Tibial nerve (tissue), 4 donors: ENCODE measurements at places on chromosomes 6 and 20.
A peak's percentile ranks its signal among the peaks of the same experiment; 100 is the strongest.

- H3K4me1 ChIP-seq, result no peaks in the 10 kb centered on the region
- H3K36me3 ChIP-seq, result no peaks in the 10 kb centered on the region
- H3K27me3 ChIP-seq, result no peaks in the 10 kb centered on the region
- no peak for DNase-seq
- H3K4me3 ChIP-seq, result no peak overlapping the region
These were observed 40.0 kb upstream of the ERVFRD-1 start for GRCh38 chr6:11151488-11151887.

DNA sequence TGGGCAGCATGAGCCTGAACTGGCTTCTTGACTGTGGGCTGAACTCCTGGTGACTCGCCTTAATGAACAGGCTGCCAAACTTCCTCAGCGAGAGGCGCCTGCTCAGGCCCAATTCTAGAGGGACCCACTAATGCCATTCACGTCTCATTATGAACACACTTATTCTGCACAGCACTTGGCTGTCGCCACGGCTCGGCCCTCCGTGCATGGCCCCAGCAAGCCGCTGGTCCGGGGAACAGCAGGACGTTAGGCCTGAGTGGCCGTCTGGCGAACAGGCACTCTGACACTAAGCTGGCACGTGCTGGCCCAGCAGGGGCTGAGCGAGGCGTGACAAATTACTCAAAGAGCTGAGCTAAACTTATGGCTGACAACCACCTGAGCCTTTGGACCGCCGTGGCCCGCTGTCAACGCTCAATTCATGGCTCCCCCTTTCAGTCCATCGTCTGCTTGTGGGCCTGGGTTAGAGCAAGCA, 45.9 kb downstream of the INSM1 start:
- H3K36me3 ChIP-seq, result peaks cover 9% of the 10 kb centered on the region
- H3K4me3 ChIP-seq, result no peak overlapping the region
- no peak for DNase-seq

DNA sequence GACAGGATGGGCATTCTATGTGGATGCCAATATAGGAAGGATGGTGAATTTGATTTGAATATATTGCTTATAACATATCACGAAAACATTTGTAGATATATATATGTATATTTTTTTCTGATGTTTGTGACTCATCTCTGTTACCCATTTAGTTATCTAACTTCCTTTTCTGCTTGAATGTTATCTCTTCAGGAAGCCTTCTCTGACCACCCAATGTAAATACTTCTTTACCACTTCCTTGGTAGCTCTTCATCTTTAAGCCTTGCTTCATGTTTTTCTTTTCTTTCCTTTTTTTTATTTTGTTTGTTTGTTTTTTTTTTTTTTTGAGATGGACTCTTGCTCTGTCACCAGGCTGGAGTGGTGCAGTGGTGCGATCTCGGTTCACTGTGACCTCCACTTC, 260.5 kb upstream of the EPHA7 start:
- DNase-seq, result no peak
- H3K4me3 ChIP-seq, result no peak overlapping the region
- H3K27ac ChIP-seq, result no peak overlapping the region
- no peaks in the 10 kb centered on the region for H3K27me3 ChIP-seq
- no peaks in the 10 kb centered on the region for H3K4me1 ChIP-seq

- no peak for DNase-seq
- H3K4me1 ChIP-seq, result peaks cover 25% of the 10 kb centered on the region
- H3K36me3 ChIP-seq, result no peaks in the 10 kb centered on the region
- H3K4me3 ChIP-seq, result no peak overlapping the region
These were observed 3.5 kb upstream of the PLCG1 start for GRCh38 chr20:41133709-41134361.

DNA sequence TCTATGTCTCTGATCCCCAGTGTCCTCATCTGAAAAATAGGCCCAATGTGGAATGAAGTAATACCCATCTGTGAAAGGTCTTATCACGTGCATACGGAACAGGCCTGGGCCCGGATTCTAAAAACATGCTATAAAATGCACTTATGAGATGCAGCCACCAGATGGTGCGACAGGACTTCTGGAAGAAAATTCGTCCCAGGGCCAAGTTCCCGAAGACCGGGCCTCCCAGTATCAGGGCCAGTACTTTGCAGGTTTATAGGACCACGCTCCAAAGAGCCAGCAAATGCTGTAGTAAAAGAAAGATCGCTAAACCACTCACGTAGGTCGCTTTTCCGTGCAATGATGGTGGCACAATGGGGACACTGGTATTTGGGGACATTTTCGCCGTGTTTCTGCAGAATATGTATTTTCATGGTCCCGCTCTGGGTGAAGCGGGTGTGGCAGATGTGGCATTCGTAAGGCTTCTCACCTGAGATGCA, 10.6 kb downstream of the CTCFL start:
- no peak overlapping the region for H3K4me3 ChIP-seq
- H3K4me1 ChIP-seq, result no peaks in the 10 kb centered on the region
- H3K36me3 ChIP-seq, result no peaks in the 10 kb centered on the region
- DNase-seq, result peak; percentile 52
- no peaks in the 10 kb centered on the region for H3K27me3 ChIP-seq

GRCh38 chr6:155313602-155314091, 637 bp downstream of the TFB1M start:
- peak overlapping the region; percentile 71 for H3K4me3 ChIP-seq
- no peak for DNase-seq
- no peaks in the 10 kb centered on the region for H3K36me3 ChIP-seq
- peak overlapping the region; percentile 77 for H3K27ac ChIP-seq
- no peaks in the 10 kb centered on the region for H3K27me3 ChIP-seq
- H3K4me1 ChIP-seq, result peaks cover 16% of the 10 kb centered on the region

DNA sequence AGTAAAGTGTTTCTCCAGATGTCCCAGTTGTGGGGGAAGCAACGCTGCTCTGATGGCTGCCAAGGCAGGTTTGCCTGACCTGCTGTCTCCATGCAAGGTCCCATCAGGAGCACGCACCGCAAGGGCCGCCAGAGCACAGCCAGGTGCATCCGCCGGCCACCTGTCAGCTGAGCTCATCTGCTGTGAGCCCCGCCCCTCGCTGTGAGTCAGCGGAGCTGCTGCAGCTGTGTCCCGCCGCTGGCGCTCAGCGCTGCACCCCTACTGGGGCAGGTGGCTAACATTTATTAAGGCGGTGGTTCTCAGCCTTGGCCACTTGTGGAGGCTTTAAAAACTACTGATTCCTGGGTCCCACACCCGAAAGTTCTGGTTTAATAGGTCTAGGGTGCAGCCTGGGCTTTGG, 225.7 kb downstream of the UST start:
- no peaks in the 10 kb centered on the region for H3K36me3 ChIP-seq
- H3K4me1 ChIP-seq, result peaks cover 15% of the 10 kb centered on the region
- H3K4me3 ChIP-seq, result no peak overlapping the region
- H3K27me3 ChIP-seq, result no peaks in the 10 kb centered on the region

DNA sequence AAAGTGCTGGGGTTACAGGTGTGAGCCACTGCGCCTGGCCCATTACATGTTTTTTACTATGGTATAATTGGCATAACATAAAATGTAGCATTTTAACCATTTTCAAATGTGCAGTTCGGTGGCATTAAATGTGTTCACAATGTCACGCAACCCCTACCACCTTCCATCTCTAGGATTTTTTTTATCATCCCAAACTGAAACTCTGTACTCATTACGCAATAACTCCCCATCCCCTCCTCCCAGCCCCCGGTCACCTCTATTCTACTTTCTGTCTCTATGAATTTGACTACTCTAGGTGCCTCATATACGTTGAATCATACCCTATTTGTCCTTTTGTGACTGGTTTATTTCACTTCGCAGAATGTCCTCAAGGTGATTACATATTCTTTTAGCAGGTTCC, 233.1 kb upstream of the ARID1B start:
- no peak for DNase-seq
- no peak overlapping the region for H3K27ac ChIP-seq
- H3K4me3 ChIP-seq, result no peak overlapping the region
- H3K27me3 ChIP-seq, result no peaks in the 10 kb centered on the region

DNA sequence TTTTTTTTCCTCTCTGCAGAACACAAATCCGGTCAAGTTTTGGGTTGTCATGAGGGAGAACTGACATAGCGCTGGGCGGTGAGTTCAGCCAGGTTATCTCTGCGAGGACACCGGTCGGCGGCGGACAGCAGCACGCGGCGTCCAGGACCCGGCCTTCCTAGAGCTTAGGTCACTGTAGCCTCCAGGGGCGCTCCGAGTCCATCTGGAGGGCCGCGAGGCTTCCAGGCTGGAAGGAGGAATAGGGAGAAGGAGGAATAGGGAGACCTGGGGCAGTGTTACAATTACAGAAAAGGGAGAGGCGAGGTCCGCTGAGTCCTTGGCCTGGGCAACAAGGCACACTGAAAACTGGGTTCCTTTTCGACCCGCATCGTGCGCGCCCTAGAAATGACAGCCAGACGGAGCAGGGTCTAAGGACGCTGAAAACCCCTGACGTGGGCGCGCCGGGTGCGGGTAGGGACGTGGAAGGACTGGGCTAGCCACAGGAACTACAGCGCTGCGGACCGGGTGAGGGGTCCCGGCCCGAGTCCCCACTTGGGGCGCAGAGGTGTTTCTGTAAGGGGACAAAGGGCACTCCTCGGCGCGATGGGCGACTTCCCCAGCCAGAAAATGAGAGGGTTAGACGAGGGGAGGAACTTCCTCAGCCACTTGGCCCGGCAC, 536 bp upstream of the FNDC1 start:
- no peak for DNase-seq
- H3K27ac ChIP-seq, result peak overlapping the region; percentile 60
- peak overlapping the region; percentile 53 for H3K4me3 ChIP-seq
- H3K27me3 ChIP-seq, result peaks cover 51% of the 10 kb centered on the region

GRCh38 chr6:51384736-51385135, 566.1 kb downstream of the TFAP2B start:
- no peak overlapping the region for H3K27ac ChIP-seq
- no peaks in the 10 kb centered on the region for H3K27me3 ChIP-seq
- DNase-seq, result no peak
- H3K4me1 ChIP-seq, result no peaks in the 10 kb centered on the region

DNA sequence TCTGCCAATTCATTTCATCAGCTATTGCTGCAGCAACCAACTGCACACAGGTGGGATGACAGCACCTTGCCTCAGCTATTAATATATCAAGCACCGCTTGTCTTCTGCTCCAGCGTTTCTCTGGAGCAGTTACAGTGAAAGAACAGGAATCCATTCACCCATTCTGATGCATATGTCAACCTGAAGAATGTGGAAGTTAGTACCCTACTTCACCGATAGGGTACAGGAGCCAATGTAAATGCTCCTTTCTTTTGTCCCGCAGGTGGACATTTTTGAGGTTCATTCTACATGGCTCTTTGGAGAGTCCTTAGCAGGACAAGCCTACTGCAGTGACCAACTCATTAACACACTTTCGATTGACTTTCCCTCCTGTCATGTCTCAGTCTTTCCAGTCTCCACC, 139.9 kb upstream of the PRND start:
- H3K4me3 ChIP-seq, result no peak overlapping the region
- H3K36me3 ChIP-seq, result no peaks in the 10 kb centered on the region
- no peaks in the 10 kb centered on the region for H3K4me1 ChIP-seq
- no peak overlapping the region for H3K27ac ChIP-seq
- DNase-seq, result no peak
- no peaks in the 10 kb centered on the region for H3K27me3 ChIP-seq

- H3K27me3 ChIP-seq, result no peaks in the 10 kb centered on the region
- no peak overlapping the region for H3K27ac ChIP-seq
- DNase-seq, result no peak
- no peaks in the 10 kb centered on the region for H3K36me3 ChIP-seq
- no peak overlapping the region for H3K4me3 ChIP-seq
These were observed 152.1 kb upstream of the STMND1 start for GRCh38 chr6:16949716-16950115.

GRCh38 chr6:138410048-138410735, 6.2 kb downstream of the HEBP2 start:
- H3K27me3 ChIP-seq, result no peaks in the 10 kb centered on the region
- H3K4me1 ChIP-seq, result peaks cover 6% of the 10 kb centered on the region
- H3K27ac ChIP-seq, result peak overlapping the region; percentile 22
- peak; percentile 54 for DNase-seq

DNA sequence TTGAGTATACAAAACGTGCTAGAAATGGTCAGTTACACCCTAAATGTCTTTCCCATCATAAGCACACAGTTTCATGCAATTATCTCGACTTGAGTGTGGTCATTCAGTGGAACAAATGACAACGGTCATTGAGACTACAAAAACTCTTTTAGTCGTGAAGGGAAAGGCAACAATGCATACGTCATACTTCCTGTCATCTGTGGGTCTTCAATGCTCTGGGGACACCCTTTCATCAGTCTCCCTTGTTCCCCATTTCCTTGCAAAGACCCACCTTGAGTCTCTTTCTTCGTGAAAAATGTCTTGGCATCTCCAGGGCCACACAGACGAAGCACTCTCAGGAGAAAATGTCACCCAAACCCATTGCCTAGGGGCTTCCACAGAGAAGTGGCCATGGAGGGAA, 238.5 kb downstream of the GMPR start:
- no peaks in the 10 kb centered on the region for H3K36me3 ChIP-seq
- no peak overlapping the region for H3K4me3 ChIP-seq

- no peaks in the 10 kb centered on the region for H3K36me3 ChIP-seq
- H3K27ac ChIP-seq, result no peak overlapping the region
- H3K4me3 ChIP-seq, result no peak overlapping the region
- no peak for DNase-seq
These were observed 27.5 kb downstream of the LAMA5 start for GRCh38 chr20:62339647-62340062.

DNA sequence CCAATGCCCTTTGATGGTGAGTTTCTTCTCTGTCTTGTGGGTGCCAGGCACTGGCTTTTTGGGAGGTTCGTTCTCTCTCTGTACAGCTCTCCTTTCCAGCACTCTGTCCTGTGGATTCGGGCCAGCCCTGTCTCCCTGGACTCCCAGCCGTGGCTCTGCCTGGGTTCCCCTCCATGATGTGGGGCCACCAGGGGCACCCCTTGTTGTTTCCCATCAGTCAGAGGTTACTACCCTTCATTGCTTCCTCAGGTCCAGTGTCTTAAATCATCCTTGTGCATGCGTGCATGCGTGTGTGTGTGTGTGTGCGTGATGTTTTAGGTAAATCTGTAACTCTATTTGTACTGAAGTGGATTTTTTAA, 40.5 kb downstream of the DYNLT1 start:
- H3K36me3 ChIP-seq, result peaks cover 18% of the 10 kb centered on the region
- no peaks in the 10 kb centered on the region for H3K4me1 ChIP-seq
- no peak for DNase-seq
- H3K4me3 ChIP-seq, result no peak overlapping the region

DNA sequence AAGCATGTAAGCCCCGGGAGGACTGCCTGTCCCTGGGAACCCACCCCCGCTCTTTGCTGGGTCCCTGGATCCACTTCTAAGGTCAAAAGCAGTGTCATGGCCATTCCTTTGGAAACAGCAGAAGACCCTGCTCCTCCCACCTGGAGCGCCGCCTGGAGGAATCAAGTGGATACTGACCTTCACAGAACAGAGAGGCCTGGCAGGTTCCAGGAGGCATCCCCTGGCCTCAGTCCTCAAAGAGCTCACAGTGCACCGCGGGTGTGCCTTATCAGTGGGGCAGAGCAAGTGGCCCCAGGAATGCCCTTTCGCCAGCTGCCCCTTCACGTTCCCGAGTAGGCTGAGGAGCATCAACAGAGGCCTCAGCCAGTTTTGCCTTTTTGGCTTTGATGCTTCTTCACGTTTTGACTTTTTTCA, 11.1 kb upstream of the SLC4A11 start:
- peaks cover 9% of the 10 kb centered on the region for H3K36me3 ChIP-seq
- no peaks in the 10 kb centered on the region for H3K4me1 ChIP-seq
- H3K27ac ChIP-seq, result no peak overlapping the region
- no peak for DNase-seq
- peaks cover 8% of the 10 kb centered on the region for H3K27me3 ChIP-seq

- no peak for DNase-seq
- H3K4me1 ChIP-seq, result no peaks in the 10 kb centered on the region
- no peaks in the 10 kb centered on the region for H3K27me3 ChIP-seq
These were observed 59.1 kb upstream of the PRDM1 start for GRCh38 chr6:106026748-106027715.

- H3K4me3 ChIP-seq, result no peak overlapping the region
- DNase-seq, result no peak
- H3K27ac ChIP-seq, result no peak overlapping the region
- peaks cover 11% of the 10 kb centered on the region for H3K4me1 ChIP-seq
- H3K27me3 ChIP-seq, result no peaks in the 10 kb centered on the region
These were observed 811.0 kb upstream of the GJE1 start for GRCh38 chr6:141321493-141322347.
